ENCODE measurements at places on chromosomes 13 and 19.

GRCh38 chr13:34401696-34402095, 540.4 kb upstream of the NBEA start:
- DNase-seq = no peak

- no peak for DNase-seq
Observed at GRCh38 chr13:48873587-48873986, 102.1 kb upstream of the FNDC3A start.

GRCh38 chr13:66693656-66694055, 536.5 kb downstream of the PCDH9 start:
- no peak for DNase-seq

DNA sequence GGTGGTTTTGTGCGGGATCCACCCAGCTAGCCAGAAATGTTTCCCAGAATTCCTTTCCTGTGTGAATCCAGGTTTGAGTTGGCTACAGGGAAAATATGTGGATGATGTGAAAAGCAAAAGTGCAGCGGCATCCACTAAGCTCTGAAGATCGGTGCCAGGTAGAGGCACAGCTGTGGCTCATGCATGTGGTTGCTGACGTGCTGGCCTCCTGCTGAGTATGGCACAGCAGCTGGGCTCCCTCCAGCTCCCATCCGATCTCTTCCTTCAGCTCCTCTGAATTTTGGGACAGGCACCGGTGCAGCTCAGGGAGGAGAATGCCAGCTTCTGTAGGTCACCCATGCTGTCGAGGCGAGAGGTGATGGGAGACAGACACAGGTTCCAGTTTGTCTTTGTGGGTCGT, 84.0 kb upstream of the GSX1 start:
- no peak for DNase-seq

GRCh38 chr13:111630406-111630805, 310.0 kb downstream of the TEX29 start:
- DNase-seq = no peak

GRCh38 chr19:14542711-14543328, 13.4 kb downstream of the TECR start:
- no peak for DNase-seq

DNA sequence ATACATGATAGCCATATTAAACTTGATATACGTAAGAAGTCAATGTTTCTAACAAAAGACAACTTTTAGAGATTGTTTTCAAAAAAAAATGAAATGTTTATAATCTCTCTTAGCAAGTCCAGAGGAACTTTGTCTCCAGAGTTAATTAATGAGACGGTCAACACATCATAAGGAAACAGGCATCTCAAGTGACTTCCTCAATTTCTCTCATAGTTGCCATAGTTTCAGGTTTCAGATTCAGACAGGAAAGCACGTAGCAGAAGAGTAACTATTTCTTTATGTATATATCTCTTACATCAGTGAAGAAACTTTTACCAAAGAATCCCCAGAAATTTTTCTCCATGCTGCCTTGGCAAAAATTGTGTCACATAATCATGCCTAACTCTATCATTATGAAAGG, 159.6 kb upstream of the ATXN8OS start:
- DNase-seq = no peak

DNA sequence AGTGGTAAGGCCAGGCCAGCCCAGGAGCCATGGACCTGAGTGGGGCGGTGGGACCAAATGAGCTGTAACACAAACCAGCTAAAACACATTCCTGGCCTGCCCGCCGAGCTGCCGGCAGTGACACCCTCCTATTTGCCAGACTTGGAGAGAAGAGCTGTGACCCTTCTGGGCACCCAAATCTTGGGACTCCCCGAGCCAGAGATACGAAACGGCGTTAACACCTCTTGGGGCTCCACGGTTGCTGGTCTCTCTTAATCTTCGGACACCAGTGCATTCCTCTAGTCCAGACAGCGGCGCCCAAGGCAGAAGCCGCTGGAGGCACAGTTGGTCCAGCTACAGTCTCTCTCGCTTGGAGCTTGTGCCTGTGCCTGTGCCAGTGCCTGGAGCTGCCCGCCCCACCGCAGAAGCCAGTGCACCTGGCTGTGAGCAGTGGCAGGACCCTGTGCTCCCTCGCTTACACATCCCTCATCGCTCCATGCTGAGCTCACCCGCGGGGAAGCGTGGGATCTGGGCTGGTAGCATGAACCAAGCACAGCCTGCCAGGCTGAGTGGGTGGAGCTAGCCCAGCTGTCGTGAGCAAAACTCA, 147.2 kb upstream of the KLHL1 start:
- DNase-seq = no peak

DNA sequence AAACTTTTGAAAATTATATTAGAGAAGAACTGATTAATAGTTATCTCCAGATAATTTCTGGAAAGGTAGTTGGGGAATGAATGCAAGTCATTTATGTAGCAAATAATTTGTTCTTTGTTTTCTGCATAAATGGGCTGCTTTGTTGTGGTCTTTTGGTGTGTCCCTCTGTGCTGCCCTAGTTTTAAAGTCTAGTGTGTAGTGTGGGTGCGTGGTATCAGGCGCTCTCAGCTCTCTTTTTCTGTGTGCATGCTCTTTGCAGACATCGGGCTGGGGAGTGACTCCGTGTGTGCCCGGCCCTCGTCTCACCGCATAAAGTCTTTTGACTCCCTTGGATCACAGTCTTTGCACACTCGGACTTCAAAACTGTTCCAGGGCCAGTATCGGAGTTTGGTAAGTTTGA, 94.5 kb downstream of the ARHGEF7 start:
- no peak for DNase-seq

DNA sequence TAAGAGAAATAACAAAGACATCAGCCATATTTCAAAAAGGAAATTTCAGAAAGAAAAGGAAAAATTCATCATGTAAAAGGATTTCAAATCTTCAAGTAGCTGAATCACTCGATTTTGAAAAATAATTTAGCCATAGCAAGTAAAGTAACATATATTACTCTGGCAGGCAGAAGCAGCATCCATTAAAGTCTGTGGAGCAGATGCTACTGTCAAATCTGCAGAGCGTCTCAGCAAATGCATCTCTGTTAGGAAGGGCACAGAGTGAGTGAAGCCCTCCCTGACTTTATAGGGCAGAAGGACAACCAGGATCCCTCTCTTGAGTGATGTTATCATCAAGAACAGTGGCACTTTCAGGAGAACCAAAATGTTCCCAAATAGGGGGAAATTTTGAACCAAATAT, 445.5 kb downstream of the EFNB2 start:
- DNase-seq = no peak

Data from GM04503 (cell line).